HS-27A (cell line): ENCODE measurements at places on chromosomes 1 and 21.
A peak's percentile ranks its signal among the peaks of the same experiment; 100 is the strongest.

DNA sequence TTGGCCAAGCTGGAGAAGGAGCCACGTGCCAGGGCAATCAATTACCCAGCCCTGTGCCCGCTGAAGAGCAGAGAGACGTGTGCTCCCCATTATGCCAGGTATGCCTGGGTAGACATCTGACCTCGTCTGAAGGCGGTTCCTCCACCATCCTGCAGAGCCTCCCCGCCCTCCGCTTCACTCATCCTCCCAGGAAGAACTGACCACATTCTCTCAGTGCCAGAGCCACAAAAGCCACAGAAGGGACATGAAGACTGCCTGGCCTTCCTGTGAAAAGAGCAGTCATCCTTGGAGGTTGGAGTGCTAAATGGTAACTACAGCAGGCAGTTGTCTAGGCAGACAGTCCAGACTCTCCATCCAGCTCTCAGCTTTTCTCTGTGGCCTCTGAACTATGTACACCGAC, 12.0 kb downstream of the SYT2 start:
- no peak for DNase-seq

DNA sequence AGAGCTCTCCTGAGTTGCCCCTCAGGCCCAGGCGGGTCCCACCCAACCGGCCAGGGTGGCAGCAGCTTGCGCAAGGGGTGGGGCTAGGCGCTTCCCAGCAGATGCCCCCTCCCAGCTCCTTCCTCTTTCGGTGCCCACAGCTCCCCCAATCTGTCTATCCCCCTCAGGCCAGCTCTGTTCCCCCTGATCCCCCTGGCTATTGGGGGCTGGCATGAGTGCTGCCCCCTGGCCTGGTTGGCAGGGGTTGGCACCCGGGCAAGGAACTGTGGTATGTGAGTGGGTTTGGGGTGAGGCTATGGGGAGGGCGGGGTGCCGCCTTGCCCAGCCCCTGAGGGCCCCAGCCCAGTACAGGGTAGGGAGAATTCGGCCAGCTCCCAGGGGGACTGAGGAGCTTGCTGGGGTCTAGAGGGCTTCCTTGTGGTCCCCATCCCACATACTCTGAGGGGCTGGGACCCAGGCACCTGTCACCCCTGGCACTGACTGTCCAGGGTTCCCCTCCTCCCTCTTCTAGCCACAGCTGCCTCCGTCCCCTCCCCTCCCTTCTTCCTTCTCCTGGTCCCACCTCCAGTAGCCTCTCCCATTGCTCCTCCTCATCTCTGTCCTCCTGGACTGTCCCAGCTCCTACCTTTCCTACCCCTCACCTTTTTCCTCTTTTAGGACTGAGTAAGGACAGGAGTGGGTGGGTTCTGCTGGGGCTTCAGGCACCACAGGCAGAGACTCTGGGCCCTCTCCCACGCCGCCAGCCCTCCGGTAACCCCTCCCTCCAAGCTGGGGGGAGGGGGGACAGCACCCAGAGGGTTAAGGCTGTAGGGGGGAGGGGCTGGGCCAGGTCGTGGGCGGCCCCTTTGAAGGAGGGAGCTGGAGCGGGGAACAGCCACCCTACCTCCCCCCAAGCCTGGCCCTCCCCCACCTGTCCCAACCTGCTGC, 5.7 kb downstream of the ZBTB7B start:
- no peak for DNase-seq

DNA sequence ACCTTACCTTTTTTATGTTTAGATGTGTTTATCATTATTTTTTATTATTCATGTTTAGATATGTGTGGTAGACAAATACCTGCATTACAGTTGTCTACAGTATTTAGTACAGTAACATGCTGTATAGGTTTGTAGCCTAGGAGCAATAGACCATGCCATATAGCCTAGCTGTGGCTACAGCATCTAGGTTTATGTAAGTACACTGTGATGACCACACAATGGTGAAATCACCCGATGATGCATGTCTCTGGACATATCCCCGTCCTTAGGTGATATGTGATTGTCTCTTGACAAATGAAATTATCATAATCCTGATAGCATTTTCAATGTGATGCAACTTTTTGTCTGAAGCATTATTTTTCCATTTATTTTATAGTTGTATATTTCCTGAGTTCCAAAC, 121.2 kb downstream of the DISP1 start:
- no peak for DNase-seq

DNA sequence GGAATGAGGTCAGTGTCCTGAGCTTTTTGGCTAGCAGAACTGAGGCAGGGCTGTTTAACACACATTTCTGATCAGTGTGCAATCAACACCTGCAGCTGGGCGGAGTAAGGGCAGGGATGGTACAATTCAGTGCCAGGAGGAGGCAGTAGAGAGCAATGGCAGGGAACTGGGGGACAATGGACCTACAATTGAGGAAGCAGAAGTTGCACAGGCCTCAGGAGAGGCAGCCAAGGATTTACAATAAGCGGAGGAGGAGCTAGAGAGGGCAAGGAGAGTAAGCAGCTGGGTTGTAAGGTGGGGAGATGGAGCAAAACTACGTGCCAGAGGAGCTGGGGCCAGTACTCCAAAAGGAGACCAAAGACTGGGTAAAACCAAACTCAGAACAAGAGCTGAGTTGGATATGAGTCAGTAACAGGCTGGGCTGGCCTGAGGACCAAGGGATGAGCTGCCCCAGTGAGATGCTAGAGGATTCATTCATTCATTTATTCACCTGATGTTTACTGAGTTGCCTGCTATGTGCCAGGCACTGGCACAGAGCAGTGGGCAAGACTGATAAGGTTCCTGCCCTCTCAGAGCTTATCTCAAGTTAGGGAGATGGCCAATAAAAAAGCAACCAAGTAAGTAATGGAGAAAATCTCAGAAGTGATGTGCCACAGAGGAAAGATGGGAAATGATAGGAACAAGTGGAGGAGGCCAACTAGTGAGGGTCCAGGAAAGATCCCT, 10.4 kb upstream of the GALE start:
- no peak for DNase-seq

- DNase-seq, result no peak
These were observed 58.2 kb downstream of the ARHGEF10L start for GRCh38 chr1:17597651-17598050.

DNA sequence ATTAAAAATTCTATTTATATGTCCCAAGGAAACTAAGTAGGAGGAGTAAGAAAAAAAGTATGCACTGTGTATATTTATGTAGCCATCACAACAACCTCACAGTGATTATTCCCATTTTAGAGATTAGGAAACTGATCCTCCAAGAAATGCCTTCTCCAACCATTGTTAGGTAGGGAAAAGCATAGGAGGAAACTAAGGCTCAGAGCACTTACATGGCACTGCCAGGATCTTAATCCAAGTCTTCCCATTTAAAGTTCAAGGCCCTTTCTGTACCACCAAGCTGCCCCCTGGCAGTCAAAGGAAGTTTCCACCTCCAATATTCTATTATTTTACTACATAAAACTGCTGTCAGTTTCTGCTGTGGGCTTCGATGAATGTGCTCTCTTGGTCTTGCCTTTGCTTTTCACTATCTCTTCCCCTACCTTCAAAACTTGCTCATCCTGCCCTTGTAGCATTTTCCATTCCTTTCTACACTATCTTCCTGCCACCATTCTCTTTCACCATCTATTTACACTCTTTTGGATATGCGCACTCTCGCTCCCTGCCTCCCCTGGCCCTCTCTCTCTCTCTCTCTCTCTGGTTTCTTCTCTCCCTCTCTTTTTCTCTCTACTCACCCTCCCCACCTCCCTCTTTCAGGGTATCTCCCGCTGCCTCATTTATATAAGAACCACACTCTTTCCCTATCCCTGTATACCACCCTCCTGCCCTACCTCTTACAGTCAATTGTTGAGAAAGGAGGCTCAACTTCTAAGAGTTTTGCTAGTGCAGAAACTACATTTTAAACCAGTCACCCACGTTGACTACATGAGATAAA, 34.0 kb downstream of the PUM1 start:
- DNase-seq, result no peak

DNA sequence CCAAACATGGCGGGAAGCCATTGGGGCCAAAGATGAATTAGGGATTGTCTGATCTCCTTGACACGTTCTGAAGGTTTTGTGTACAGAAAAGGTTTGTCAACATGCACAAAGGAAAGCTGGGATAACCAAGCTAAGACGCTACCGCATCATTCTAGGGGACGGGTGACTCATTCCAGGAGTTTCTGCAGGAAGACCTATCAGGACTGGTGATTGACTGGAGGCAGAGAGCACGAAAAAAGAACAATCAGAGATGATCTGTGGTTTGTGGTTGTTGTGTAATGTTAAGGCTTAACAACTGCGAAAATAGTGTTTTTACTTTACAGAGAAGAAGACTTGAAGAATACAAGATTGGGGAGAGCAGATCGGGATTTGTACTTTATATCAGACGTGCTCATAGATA, 22.2 kb upstream of the ERG start:
- no peak for DNase-seq

- DNase-seq, result no peak
These were observed 88.1 kb upstream of the HIVEP3 start for GRCh38 chr1:42006836-42007235.

- no peak for DNase-seq
These were observed 841 bp downstream of the ADSS2 start for GRCh38 chr1:244450597-244451538.

DNA sequence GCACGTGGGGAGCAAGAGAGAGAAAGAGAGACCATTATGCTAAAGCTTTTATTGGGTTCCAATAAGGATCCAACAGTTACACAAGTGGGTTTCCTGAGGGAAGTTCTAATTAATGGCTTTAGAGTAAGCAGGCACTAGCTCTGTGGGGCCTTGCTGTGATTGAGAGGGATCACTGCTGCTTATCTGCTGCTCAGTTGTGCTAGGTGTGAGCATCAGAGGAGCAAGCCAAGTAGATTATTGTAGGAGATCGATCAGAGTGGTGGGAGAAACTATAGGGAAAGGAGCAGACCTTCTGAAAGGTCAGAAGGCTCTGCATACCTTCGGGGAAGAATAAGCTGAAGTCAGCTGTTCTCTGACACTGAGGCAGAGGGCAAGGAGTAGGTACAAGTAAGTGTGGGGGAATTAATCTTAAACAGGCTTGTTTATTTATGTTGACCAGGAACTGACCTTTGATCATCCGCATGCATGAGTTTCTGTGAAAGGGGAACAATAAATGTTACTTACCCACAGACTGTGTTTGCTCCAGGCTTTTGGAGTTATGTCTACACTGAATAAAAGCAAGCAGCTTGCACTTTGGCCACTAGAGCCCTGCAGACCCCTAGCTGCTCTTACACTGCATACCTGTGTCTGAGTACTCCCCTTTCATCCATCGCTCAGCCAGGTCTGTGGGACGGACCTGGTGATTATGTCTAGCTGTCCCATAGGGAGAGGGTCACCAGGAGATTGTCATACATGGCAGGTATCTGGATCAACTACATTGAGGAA, 89.7 kb downstream of the TNNI3K start:
- DNase-seq, result no peak

GRCh38 chr1:169970114-169970513, 76.4 kb upstream of the SCYL3 start:
- no peak for DNase-seq

GRCh38 chr1:162191396-162192305, 122.2 kb downstream of the NOS1AP start:
- peak; percentile 24 for DNase-seq

DNA sequence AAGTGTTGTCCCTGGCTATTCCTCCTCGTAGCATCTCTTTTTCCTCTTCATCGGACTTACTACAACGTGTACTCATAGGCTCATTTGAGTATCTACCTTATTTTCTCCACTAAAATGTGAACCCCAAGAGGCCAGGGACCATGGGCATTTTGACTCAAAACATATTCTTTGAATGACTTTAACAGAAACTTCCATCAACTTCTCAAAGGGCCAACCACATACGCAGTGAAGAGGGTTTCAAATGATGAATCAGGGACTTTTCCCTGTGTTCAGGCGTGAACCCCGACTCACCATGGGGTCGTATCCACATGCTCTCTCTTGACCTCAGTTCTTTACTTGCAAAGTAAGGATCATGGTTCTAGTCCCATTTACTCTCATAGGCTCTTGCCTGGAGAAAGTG, 20.2 kb upstream of the GPR137B start:
- DNase-seq, result no peak
